Endothelial cell of umbilical vein (primary cell): ENCODE measurements at places on chromosomes 7 and 10. TPM values are rescaled to one million over a fixed set of nuclear protein-coding genes. Genes with fewer than 3 reads are reported as not detected.
A peak's percentile ranks its signal among the peaks of the same experiment; 100 is the strongest.

The C10orf67 gene
- total RNA-seq = not detected in 2 replicates

- peak; percentile 11 for DNase-seq
Measured at GRCh38 chr7:133931053-133931452, 196.1 kb upstream of the LRGUK start.

- DNase-seq = peak; percentile 76
Measured at GRCh38 chr7:116786791-116787443, 75.5 kb upstream of the CAPZA2 start.

- no peak for DNase-seq
Measured at GRCh38 chr7:28592861-28593260, 180.5 kb downstream of the CREB5 start.

DNA sequence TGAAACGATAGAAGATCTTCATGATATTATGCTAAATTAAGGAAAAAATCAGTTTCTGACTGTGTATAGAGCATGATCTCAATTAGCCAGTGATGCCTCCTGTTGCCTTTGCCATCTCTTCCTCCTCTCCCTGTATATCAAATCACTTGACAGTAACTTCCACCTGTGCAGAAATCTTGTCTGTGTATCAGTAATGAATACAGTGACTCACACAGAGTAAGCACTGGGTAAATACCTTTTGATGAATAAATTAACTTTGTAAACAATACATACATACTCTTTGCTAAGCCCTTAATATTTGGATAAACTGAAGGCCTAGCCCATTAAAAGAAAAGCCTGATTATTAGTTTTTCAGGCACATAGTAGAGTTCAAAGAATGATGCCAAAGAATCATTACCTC lies 610.6 kb upstream of the NRP1 start:
- DNase-seq = no peak

The SMO gene
- 13.0 and 13.2 TPM in 2 replicates for total RNA-seq

The RBM17 gene
- 148 TPM in 2 replicates for total RNA-seq

DNA sequence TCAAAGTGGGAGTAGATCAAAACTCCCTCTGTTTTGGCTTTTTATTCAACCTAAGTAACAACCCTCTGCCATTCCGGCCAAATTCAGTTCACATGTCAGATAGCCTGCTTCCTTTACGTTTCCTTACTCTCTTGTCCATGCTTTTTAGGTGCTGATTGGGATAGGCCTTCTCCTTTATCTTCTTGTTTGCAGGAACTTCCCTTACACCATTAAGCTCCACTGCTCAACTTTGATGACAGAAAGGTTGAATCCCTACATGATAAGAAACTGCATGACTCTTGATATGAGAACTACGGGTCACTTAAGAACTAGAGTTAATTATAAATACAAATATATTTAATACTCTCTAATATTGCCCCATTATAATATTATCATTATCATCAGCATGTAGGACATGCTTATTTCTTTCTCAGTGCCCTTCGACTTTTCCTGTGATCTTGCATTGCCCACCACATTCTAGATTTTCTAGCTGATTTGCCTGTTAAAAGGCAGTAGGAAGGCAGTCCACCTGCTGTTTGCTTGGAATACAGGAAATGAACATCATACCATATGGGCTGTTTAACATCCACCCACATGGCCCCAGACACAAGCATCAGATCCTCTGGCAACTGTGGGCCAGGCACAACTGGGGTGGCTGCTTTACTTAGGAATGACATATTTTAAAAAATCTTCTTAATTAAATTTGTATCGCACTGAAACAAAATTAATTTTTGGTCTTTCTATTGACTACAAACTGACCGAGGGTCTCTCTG lies 59.7 kb upstream of the CCDC6 start:
- DNase-seq = no peak

- no peak for DNase-seq
Measured at GRCh38 chr10:14757986-14758385, 16.7 kb downstream of the FAM107B start.

The PON1 gene
- total RNA-seq = not detected in 2 replicates

DNA sequence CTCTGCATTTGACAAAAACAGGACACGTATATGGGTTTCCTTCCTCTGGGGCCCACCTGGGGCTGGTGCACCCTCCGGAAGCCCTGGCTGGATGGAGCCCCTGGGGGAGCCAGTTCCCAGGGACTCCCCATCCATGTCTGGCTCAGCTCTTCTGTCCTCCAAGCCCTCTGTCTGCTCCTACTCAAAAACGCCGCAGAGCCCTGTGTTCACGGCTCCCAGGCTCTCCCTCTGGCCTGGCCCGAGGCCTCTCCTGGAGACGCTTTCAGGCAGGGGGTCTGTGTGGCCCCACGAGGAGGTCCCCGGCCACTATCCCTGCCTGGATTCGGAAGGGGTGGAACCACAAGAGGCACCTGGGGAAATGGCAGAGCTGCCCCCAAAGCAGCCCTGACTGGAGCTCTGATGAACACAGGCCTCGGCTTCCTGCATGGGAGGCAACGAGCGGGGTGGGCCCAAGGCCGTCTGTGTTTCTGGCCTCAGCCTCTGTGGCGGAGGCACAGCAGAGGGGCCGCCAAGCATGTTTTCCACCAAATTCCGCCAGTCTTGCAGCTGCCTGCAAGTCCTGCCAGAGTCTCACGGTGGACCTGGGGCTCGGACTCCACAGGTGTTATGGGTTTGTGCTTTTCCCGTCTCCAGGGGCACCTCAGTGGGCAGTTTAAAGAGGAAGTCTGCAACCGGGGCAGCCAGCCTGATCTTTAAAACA lies 22.6 kb upstream of the INPP5A start:
- DNase-seq = no peak

The GNAI1 gene
- total RNA-seq = 15.0 and 19.7 TPM in 2 replicates

The SLC39A12 gene
- not detected in 2 replicates for total RNA-seq

DNA sequence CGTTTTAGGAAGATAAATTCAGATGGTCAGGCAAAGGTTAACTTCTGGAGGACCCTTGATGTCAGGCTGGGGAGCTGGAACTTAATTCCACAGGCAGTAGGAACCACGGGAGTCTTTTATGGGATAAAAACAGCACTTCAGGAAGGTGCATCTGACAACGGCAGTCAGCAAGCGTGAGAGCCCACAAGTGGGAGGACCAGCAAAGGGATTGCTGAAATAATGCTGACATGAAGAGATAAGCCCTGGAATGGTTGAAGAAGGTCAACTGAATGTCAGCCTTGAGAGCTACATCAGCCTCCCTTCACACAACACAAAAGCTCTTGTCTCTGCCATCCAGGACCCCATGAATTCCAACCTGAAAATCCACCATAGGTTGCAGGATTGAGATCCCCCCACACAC lies 138.8 kb downstream of the SORCS1 start:
- no peak for DNase-seq

GRCh38 chr10:42652858-42653257 lies 14.5 kb upstream of the ZNF33B start:
- no peak for DNase-seq

- DNase-seq = no peak
Measured at GRCh38 chr7:149821191-149822148, 16.7 kb upstream of the ZNF862 start.

GRCh38 chr10:34137955-34138354 lies 677.1 kb downstream of the PARD3 start:
- no peak for DNase-seq

The PIP gene
- not detected in 2 replicates for total RNA-seq

DNA sequence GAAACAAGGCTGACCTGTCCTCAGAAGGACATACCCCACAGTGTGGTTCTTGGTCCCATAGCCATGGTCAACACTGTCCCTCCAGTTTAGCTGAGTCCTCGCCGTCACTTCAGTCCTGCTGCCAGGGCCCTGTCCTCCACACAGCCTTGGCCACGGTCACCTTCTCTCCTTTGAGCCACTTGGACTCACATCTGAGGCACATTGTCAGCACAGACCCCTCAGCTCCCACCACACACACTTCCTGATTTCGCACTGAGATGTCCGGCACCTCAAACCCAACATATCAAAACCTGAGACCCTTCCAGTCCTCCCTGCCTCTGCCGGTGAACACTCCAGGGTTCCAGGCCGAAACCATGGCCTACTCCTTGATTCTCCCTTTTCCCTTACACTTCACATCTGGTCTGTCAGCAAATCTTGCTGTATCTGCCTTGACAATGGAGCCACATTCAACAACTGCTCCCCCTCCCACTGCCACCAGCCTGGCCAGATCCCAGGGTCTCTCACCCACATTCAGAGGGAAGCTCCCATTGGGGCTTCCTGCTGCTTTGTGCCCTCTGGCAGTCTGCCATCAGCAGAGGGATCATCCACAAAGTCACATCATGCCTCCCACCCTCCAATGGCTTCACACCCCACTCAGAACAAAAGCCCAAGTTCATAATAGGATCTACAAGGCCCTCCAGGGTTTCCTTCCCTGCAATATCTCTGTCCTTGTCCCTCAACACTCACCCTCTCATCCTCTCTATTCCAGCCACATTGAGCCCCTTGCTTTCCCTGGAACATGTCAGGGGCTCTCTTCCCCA lies 219.6 kb upstream of the SHH start:
- DNase-seq = no peak

The ITIH5 gene
- not detected in 2 replicates for total RNA-seq

DNA sequence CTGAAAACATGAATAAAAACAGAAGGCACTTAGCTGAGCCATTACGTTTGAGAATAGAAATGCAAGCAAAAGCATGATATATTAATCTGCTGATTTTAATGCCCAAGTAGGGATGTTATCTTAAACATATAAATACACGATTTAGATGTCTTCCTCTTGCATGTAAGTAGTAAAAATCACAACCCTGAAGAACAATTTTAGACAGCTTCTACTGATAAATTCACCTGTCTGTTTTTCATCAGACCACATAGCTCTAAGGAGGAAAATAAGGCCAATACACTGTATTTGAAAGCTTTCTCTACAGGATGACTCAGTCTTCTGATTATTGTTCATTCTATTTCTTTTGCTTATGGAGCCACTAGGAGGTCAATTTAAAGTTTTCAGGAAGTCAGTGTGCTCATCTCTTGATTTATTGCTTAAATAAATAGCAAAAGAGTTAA lies 210.9 kb upstream of the CHRM2 start:
- no peak for DNase-seq

DNA sequence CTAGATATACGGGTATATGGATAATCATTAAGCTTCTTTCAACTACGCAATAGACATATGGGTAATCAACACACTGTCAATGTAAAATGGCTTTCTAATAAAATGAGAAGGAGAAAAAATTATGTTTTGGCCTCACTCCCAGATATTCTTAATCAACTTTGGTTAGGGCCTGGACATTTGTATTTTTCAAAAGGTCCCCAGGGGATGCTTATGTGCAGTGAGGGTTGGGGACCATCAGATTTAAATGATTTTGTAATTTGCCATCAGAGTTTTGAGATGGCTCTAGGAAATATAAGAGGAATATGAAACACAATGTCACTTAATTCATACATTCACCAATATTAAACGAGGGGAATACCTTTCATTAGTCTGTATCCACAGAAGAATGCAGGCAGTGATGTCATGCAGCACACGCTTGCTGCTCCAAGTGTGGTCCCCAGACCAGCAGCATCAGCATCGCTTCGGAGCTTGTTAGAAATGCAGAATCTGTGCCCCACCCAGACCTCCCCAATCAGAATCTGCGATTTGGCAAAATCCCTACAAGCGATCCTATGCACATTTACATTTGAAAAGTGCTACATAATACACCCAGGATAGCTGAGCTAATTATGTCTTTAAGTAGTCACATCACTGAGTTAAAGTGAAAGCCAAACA lies 75.1 kb downstream of the INHBA start:
- DNase-seq = no peak

- DNase-seq = no peak
Measured at GRCh38 chr10:1551636-1552338, 185.5 kb downstream of the ADARB2 start.

- DNase-seq = no peak
Measured at GRCh38 chr7:138249975-138250374, 173.7 kb downstream of the AKR1D1 start.

GRCh38 chr7:38929460-38930171 lies 20.6 kb upstream of the VPS41 start:
- peak; percentile 41 for DNase-seq

DNA sequence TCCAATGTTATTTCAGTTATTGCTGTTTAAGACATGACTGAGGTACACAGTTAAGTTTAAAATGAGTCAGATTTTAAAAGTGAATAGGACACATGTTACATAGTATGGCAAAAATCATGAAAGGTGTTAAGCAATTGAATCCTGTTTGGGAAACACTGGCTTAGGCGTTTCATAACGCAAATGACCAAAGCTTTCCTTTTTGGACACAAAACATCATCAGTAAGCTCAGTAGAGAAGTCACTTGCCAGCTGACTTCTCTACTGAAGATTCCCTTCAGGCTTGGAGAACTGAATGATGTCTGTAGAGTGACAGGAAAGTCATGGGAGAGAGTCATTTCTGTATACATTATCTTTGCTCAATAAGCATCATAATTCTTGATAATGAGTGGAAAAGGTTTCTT lies 64.4 kb upstream of the RSBN1L start:
- no peak for DNase-seq

- DNase-seq = no peak
Measured at GRCh38 chr10:100065084-100065660, 16.5 kb downstream of the CPN1 start.

GRCh38 chr7:139168479-139168878 lies 59.0 kb upstream of the ZC3HAV1 start:
- DNase-seq = no peak

The ATXN7L1 gene
- 14.9 and 15.6 TPM in 2 replicates for total RNA-seq

The COL26A1 gene
- not detected in 2 replicates for total RNA-seq

GRCh38 chr10:101000127-101000914 lies 713 bp downstream of the LZTS2 start:
- DNase-seq = peak; percentile 38

GRCh38 chr10:46282842-46283574 lies 3.8 kb upstream of the ANTXRL start:
- peak; percentile 36 for DNase-seq

The TUBAL3 gene
- total RNA-seq = not detected in 2 replicates

- DNase-seq = no peak
Measured at GRCh38 chr7:68699090-68699711, 899.1 kb upstream of the AUTS2 start.

The OR9A2 gene
- total RNA-seq = not detected in 2 replicates

GRCh38 chr10:91034494-91035159 lies 113.7 kb upstream of the ANKRD1 start:
- DNase-seq = peak; percentile 66

DNA sequence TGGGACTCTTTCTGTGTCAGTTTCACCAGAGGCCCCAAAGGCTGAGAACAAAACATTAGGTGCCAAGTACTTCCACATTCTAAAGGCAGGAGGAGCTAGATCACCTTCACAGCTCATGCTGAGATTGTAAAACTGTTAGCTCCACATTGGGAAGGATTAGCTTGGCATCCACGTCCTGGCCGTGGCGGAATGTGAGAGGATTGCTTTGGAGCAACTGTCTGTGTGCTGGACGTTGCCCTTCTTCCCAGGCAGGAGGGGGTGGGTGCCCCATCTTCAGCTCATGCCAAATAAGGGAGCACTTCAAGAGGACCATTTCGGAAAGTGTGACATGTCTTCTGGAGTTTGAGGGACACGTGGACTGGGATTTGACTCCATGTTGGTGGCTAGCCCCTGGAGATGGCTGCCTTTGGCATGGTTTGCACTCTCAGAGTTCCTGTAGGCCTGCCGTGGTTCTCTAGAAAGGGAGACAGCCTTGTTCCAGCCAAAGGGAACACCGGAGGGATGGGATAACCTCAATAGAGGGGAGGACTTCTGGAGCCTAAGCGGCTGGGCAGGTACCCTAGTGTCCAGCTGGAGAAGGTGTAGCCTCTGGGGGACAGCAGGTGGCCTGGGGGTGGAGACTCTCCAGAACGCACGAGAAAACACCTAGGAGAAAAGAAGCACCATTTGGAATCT lies 19.9 kb upstream of the FMC1 start:
- peak; percentile 17 for DNase-seq

The PHYHIPL gene
- total RNA-seq = not detected in 2 replicates
